ENCODE measurements at places on chromosomes 2 and 18. TPM values are rescaled to one million over a fixed set of nuclear protein-coding genes. Genes with fewer than 3 reads are reported as not detected.

GRCh38 chr2:40095000-40095399 is 315.9 kb upstream of the THUMPD2 start:
- no peak for DNase-seq

- DNase-seq: no peak
Measured at GRCh38 chr18:2654928-2655177, 673 bp upstream of the SMCHD1 start.

DNA sequence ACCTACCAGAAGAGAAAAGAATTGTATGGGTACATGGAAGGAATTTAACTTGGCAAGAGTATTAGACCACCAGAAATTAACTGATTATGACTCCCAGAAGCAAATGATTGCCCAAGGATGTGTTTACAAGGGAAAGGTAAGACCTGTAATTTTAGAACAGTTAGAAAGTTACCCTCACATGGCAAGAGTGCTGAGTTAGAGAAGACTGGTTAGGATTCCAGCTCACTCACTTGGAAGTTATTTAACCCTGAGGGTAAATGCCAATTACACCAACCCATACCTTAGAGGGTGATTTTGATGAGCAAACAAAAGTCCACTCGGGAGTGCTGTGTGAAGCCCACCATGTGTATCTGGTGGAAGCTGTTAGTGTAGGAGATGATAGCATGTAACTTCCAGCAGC is 170.2 kb downstream of the TPGS2 start:
- DNase-seq: no peak

- DNase-seq: no peak
Measured at GRCh38 chr2:48738806-48739205, 16.7 kb downstream of the LHCGR start.

- no peak for DNase-seq
Measured at GRCh38 chr2:28166956-28167355, 225.7 kb upstream of the FOSL2 start.

- no peak for DNase-seq
Measured at GRCh38 chr2:127585270-127585807, 49.9 kb downstream of the MYO7B start.

GRCh38 chr2:95383635-95384027 is 18.9 kb upstream of the FAHD2A start:
- no peak for DNase-seq

RAD51AP2 gene
- 0.47 TPM for total RNA-seq

Data from occipital lobe (tissue), 3 donors.